NCI-H1436 (cell line): ENCODE measurements at places on chromosomes 4 and X.

- no peak for DNase-seq
These were observed 81.5 kb downstream of the SORCS2 start for GRCh38 chr4:7273738-7274297.

DNA sequence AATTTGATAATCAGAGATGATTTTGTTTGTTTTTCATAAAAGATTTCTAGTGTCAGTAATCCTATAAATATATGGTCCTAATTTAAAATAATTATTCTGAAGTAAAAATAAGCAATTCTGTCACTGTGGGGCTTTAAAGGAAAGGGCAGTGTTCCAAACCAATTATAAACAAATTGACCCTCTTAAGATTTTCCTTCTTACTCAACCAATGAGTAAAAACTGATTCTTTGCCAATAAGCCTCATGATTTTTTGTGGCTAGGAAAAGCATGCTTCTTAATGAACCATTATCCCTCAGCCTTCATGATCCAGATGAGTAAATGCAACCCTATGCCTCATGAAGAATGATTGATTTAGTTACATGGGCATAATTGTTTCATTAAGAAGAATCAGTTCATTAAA is 1010.4 kb downstream of the ADGRL3 start:
- DNase-seq: no peak

DNA sequence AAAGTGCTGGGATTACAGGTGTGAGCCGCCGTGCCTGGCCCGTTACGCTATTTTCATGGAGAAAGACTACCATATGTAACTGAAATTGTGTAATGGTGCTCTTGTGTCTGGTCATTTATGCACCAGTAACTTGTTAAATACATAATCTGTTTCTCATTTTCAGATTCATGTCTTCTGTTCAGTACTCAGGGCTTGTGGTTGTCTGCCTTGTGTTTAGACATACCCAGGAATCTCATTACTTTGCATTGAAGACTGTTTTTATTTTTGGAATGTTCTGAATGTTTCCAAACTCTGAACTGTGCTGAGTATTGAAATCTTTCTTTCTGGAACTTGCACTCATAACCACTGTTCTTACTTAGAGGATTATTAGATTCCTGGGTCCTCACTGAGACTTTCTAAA is 52.8 kb downstream of the PDLIM5 start:
- DNase-seq: no peak

GRCh38 chr4:166838975-166839614 is 395.2 kb downstream of the SPOCK3 start:
- DNase-seq: no peak

- no peak for DNase-seq
These were observed 252.0 kb upstream of the DIAPH2 start for GRCh38 chrX:96432647-96433046.

DNA sequence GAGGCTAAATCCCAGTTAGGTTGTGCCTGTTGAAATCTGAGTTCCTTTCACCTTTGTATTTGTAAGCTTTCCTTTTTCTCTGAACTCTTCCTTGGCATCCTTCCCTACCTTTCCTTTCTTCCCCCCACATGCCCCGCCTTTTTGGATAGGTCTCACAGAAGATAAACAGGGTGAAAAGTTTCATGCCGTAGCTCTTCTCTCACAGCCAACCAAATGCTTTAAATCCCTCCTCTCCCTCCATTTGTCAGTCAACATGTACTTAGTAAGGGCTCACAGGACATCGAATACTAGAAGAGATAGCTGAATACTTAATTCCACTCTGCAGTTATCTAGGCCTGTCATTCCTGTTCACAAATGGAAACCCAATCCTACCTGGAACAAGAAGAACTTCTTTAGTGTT is 107.1 kb upstream of the BMPR1B start:
- no peak for DNase-seq

GRCh38 chr4:83723609-83724008 is 187.7 kb downstream of the GPAT3 start:
- DNase-seq: no peak

- DNase-seq: no peak
These were observed 158.0 kb downstream of the KCNIP4 start for GRCh38 chr4:21790438-21791029.

DNA sequence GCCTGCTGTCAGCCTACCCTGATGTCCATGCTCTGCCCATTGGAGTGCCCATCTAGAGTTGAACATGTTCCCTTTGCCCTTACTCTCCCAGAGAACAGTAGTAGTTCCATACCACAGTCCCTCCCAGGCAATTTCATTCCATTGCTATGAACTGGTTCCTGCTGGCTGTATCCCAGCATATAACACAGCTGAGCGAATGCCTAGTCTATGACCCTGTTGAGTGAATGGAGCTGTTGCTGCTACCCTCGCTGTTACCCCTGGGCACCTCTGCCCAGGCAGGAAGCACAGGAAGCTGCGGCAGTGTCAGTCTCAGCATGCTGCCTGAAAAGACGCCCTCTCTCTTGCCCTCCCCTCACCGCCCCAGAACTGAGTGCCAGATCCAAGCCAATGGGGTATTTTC is 73.3 kb downstream of the SOX3 start:
- DNase-seq: no peak

- no peak for DNase-seq
These were observed 182.8 kb downstream of the MOSPD2 start for GRCh38 chrX:15056044-15056443.

GRCh38 chrX:54087661-54088060 is 43.4 kb upstream of the PHF8 start:
- no peak for DNase-seq

DNA sequence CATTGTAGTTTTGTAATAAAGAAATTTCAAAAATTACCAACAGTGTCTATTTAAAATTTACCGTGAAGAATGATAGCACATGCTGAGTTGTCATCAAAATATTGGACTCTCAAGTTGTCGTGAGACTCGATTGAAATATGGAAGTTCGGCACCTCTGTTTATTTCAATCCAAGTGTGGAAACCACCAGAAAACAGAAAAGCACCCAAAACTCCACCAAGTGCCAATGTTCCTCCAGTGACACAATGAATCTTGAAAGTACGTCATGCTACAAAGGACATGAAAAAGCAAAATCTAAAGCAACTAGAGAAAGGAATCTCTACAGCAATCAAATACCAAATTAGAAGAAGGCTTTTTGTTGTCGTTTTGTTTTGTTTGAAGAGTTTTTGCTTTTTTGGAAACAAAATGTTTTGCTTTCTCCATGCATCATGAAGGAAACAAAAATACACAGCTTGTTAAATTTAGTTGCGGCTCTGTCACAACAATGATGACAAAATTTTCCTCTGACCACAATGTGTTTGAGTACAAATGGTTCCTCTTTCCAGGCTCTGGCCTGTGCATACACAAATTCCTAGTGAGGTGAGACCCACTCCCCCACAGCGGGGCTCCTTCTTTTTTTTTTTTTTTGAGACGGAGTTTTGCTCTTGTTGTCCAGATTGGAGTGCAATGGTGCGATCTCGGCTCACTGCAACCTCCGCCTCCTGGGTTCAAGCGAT is 9.6 kb upstream of the IL13RA1 start:
- DNase-seq: no peak

DNA sequence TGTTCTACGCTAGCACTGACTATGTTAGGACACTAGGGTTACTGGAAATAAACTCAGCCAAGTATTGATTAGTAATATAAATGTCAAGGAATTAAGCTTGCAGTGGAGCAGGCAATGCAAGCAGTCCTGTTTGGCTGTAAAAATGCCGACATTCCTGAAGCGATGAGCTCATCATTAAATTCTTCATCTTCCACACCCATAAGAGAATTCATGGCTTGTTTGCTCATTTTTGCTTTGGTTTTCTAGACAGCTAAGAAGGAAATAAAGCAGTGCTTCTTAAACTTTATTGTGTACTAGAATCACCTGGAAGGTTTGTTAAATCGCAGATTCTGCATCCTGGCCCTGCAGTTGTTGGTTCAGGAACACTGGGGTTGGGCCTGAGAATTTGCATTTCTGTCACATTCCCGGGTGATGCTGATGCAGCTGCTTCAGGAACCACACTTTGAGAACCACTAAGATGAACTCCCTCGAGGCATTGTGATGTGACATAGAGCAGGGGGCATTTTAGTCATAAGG is 17.8 kb downstream of the ANXA3 start:
- DNase-seq: no peak

DNA sequence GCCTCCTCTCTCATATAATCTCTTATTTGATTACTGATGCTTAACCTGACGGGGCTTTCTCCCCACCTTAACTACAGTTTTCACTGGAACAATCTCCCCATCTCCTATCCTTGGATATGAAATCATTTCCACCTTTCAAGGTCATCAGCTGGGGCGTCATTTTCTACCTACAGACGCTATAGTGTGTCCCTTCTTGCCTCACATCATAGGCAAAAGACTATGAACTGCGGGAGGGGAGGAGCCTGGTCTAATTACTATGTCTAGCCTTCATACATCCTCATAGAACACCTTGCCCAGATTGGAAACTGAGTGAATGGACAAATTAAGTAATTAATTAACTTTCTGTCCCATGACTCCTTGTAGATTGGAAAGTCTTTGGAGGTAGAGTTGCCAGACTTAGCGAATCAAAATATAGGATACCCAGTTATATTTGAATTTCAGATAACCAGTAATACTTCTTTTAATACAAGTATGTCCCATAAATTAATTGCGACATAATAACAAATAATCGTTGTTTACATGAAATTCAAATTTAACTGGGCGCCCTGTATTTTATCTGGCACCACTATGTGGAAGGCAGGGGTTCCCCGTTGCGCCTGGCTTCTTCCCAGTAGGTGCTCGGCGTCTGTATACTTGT is 752 bp upstream of the ATP6AP2 start:
- DNase-seq: no peak

DNA sequence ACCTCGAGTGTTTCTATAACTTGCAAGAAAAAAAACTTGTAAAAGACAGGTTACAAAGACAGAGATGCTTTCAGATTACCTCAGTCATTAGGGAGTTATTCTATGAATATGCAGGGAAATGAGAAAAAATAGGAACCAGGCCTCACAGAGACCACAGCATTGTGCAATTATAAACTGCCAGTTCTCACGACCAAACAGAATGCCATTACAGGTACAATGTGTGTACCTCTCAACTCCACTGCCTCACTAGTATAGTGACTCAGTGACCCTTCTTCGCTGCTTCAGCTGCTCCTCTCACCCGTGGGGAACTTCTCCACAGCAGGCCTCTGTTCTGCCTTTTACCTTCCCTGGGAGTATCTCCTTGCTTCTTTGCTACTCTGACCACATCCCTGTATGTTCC is 2.3 kb upstream of the HTATSF1 start:
- no peak for DNase-seq

GRCh38 chr4:81509822-81510221 is 38.1 kb upstream of the RASGEF1B start:
- no peak for DNase-seq

- no peak for DNase-seq
These were observed 65.7 kb upstream of the PAGE1 start for GRCh38 chrX:49761481-49761880.

DNA sequence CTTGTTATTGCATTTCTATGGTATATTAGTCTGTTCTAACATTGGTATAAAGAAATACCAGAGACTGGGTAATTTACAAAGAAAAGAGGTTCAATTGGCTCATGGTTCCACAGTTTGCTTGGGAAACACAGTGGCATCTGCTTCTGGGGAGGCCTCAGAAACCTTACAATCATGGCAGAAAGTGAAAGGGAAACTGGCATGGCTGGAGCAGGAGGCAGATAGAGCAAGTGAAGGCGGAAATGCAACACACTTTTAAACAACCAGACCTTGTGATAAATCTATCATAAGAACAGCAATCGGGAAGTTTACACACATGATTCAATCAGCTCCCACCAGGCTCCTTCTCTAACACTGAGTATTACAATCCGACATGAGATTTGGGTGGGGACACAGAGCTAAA is 346.6 kb upstream of the GNPDA2 start:
- DNase-seq: no peak

DNA sequence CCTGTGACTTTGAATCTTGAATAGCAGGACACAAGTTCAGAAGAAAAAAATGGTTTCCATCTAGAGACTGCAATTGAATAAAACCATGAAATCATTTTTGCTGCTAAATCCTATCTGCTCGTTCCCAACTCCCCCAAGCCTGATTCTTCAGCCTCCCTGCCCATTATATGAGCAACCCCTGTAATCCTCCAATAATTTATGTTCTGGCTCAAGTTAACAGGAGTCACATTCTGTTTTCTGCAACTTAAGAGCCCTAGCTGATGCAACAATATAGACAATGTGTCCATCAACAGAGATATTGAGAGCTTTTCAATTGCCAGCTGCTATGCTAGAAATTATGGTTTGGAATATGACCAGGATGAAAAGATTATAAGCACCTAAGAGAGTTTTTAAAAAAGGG is 84.1 kb downstream of the LDB2 start:
- DNase-seq: no peak

DNA sequence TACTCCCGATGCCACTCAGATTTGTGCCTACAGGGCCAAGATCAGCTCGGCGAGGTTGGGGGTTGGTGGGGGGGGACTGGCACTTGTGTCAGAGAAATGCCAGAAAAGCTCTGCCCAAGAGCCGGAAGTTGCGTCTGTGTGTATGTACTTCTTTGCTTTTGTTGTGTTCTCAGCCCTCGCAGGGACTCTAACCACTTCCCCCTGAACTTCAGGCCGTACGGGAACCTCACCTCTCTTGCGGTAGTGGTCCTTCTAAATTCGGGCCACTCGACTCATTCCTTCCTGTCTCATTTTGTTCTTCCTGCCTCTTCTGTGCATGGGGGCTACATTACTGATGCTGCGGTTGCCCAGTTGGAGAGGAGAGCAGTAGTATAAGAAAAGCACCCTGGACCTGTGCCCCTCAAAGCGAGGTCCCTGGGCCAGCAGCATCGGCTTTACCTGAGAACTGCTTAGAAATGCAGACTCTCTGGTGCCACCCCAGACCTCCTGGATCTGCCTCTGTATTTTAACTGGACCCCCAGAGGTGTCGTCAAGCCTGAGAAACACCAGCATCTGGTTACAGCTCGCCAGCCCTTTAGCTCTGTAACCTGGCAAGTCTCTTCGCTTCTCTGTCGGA is 146.3 kb upstream of the RPS6KA3 start:
- DNase-seq: no peak

DNA sequence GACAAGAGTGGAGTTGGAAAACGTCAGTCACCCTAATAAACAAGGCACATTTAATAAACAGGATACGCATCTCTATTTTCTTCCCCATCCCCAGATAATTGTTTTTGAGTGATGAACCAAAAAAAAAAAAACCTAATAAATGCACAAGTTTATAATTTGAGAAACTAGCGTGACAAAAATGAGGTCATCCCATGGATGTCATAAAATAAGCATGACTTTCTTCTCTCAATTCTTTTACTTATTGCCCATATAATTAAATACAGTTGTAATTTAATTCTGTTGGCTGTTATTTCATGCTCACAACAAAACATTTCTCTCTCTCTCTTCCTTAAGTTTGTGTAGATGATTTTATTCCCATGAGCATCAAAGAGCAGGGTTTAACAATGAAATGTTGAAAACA is 20.7 kb downstream of the PRKG2 start:
- no peak for DNase-seq
